Immature natural killer cell (primary cell): ENCODE measurements at places on chromosomes 7 and 10. TPM values are rescaled to one million over a fixed set of nuclear protein-coding genes. Genes with fewer than 3 reads are reported as not detected.

GRCh38 chr10:88271761-88272543 is 311.2 kb downstream of the RNLS start:
- no peak for DNase-seq

- no peak for DNase-seq
Measured at GRCh38 chr10:43679509-43679908, 30.8 kb upstream of the ZNF32 start.

The NDUFB8 gene
- 419 TPM for polyA plus RNA-seq

The SPACDR gene
- polyA plus RNA-seq = 2.2 TPM
